ENCODE measurements at places on chromosomes 5 and 9.

- DNase-seq: no peak
These were observed 49.6 kb upstream of the SMIM32 start for GRCh38 chr5:136242611-136243010.

DNA sequence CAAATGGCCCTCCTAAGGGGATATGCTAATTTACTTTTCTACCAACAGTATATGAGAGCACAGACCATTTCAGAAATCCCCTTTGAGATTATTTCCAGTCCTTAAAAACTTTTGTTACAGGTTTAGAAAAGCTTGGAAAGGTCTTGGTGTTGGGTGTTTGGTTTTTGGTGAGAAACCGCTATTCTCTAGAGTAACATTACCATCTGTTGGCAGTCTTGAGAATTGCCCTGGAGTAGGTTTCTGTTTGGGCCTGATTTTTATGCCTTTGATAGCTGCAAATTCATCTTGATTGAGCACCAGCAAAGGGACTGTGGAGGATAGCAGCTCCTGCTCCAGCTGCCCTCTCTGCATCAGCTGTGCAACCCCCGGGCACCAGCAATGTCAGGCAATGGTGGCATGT, 8.0 kb downstream of the NUDT2 start:
- DNase-seq: no peak

DNA sequence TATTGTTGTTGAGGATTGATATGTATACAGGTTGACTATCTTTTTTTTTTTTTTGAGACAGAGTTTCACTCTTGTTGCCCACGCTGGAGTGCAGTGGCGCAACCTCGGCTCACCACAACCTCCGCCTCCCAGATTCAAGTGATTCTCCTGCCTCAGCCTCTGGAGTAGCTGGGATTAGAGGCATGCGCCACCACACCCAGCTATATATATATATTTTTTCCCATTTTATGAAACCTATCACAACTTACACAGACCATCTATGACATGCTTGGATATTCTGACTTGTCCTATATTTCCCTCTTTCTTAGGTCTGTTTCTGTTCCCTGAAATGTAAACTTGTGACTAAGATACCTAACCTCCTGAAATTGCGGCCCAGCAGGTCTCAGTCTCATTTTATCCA, 5.0 kb downstream of the CD14 start:
- DNase-seq: no peak

DNA sequence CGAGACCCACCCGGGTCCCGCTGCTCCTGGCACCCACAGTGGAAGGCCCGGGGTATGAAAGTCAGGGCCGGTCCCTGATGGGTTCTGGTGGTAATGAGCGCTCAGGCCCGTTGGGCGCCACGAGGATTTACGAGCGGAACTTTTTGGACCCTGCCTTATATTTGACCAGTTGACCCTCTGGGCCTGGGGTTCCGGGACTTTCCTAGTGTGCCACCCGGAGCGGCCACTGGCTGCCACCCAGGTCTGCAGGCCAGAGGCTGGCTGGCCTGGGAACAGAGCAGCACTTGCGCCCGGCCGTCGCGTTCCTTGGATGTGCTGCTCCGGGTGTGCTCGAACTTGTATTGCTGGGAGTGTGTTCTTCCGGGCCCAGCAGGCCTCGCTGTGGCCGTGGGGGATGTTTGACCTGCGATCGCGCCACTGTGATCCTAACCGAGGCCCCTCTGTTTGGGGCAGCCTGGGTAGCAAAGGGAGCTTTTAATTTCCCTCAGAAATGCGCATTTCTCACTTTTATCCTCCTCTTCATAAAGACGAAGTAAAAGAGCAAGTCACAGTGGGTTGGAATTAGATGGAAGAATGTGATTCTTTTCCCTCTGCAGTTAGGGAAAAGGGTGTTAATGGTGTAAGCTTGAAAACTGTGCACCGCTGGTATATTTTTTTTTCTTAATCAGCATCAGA, 1.2 kb downstream of the F2RL1 start:
- peak; percentile 78 for DNase-seq

- DNase-seq: no peak
These were observed 112.7 kb upstream of the ITGA1 start for GRCh38 chr5:52674815-52675545.

- DNase-seq: no peak
These were observed 13.2 kb upstream of the BOD1 start for GRCh38 chr5:173629628-173630027.

DNA sequence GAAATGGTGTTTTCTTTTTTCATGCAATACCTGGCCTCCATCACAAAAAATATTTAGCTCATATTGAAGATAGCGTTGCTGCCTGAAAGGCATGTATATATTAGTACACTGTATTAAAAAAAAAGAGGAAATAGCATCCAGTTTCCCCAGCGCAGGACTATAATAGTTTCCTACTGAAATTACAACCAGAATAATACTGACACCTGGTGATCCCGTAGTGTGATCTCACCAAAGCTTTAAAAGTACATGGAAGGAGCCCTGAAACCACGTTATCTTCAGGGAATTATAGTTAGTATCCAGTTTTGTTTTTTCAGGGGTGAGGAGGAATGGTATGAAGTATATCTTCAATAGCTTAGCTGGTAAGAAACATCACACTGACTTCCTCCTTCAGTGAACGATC, 264.9 kb downstream of the CD180 start:
- DNase-seq: no peak

DNA sequence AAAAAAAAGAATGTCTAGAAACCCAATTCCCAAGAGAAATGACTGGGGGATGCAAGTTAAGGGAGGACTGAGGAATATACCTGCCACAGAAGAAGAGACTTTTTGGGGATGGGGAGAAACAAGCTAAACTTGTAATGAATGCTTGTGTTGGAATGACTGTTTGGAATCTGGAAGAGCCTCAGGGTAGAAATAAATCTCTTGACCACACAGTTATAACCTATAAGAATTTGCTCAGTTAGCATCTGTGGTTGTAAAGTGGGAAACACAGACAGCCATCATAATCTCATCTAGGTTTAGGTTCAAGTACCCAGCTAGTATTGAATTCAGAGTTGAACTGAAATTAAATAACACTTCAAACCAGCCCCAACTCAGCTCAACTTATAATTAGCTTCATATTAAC, 678.3 kb upstream of the CHD1 start:
- DNase-seq: no peak

DNA sequence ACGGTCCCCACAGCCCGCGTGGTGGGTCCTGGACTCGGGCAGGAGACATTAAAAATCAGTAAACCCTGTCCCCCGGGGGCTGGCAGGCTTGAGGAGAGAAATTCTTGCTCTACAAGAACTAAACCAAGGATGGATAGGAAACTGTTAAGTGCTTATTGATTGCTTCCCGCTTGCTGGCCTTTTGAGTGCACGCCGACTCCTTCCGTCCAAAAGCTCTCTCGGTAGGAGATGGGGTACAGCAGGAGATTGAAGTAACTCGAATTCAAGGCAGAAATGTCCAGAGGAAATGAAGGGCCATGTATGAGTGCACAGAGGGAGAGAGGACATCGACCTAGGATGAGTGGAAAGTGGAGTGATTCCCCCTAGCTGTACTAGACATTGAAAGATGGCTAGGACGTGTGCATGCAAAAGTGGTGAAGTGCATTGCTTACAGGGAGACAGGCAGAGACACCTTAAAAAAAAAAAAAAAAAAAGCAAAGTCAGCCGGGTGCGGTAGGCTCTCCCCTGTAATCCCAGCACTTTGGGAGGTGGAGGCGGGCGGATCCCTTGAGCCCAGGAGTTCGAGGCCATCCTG, 923 bp downstream of the RECK start:
- no peak for DNase-seq

- no peak for DNase-seq
These were observed 37.8 kb downstream of the MRRF start for GRCh38 chr9:122302237-122303093.

DNA sequence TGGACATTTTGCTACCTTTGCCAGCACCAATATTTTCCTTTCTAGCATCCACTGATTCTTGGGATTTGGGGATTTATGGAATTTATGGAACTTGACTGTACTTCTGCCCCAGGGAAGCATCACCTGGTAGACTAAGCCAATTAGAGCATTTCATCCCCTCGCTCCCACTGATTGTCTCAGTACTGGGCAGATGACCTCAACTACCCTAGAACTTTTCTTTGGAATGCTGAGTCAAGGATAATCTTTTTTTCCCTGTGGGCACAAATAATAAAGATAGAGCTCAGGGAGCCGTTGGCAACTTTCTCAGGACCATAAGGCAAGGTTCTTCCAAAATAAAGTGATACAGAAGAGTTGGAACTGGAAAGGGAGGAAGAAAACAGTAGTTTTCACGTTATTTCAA, 438.4 kb downstream of the PLK2 start:
- no peak for DNase-seq

GRCh38 chr5:14343376-14343775, 200.2 kb downstream of the TRIO start:
- DNase-seq: no peak

DNA sequence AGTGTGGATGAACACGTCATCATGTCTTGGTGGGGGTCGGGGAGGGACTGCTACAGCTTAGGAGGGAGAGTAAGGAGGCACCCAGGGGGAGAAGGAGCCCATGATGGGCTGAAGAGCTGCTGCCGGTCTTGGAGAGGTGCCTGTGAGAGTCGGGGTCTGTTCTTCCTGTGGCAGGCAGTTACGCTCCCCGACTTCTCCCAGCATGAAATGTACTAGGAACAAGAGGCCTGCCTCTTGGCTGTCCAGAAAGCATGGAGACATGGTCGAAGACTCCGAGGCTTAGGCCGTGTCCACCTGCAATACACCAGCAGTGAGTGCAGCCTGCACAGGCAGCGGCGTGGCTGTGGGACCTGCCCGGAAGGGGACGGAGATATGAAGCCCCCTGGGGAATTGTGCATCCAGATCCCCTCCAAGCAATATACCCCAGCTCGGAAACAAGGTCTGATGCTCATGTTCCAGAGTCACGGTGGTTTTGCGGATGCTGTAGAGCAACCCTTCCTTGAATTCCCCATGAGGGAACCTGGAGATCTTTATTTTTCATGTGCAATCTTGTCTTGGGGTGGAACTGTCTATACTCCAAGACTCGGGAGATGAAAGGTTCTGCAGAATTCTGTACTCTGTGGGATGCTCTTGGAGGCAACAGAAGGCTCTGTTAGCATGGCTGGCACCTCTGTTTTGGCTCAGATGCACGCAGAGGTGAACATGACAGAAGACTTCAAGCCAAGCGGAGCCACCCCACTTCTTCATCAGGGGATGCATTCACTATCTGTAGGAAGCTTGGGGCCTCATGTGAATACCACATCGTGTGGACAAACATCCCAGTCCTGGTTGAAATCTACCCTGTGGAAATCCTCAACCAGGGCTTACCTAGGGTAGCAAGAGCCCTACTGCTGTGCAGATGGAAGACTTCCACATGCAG, 374.9 kb upstream of the IRX4 start:
- no peak for DNase-seq

GRCh38 chr9:128084746-128085145, 16.7 kb downstream of the SLC25A25 start:
- DNase-seq: no peak

DNA sequence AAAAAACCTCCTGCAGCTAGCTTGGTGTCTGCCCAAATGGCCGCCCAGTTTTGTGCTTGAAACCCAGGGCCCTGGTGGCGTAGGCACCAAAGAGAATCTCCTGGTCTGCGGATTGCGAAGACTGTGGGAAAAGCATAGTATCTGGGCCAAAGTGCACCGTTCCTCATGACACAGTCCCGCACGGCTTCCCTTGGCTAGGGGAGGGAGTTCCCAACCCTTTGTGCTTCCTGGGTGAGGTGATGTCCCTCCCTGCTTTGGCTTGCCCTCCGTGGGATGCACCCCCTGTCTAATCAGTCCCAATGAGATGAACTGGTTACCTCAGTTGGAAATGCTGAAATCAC, 83.0 kb upstream of the JAK2 start:
- no peak for DNase-seq

GRCh38 chr9:14561929-14562405, 131.3 kb downstream of the ZDHHC21 start:
- DNase-seq: no peak

DNA sequence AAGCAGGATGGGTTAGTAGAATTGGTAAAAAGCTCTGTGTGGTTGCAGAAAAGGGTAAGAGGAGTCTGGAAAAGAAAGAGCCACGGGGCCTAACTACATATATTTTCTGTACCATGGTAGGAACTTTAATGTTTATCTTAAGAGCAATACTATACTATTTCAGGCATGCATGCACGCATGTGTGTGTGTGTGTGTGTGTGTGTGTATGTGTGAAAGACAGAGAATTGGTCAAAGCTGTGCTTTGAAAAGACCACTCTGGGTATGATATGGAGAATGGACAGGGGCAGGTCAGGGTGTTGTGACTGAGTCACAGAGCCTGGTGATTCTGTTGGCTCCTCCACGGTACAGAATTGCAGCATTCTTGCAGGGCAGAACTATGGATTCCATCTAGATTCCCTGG, 339.3 kb downstream of the SLIT3 start:
- DNase-seq: no peak

DNA sequence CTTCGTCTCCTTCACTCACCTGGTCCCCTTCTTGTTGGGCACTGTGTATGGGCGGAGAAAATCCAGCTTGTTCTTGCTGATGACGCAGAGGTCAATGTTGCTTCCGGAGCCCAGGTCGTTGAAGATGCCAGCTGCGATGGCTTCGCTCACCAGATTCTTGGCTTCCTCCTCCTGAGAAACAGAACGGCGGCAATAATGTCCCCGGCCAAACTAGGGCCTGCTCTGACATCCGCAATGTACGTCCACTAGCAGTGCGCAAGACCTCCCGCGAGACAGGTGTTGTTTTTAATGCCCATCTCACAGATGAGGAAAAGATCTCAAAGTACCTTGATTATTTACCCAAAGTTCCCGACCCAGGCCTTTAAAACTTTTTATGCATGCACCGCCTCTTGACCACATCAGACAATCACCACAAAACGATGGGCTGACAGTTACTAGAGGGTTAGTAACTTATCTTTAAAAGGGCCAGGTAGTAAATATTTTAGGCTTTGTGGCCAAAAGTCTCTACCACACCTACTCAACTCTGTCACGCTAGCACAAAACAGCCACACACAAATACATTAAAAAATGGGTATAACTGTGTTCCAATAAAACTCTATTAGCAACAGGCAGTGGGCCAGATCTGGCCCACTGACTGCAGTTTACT, 58.4 kb downstream of the PSMB7 start:
- no peak for DNase-seq

DNA sequence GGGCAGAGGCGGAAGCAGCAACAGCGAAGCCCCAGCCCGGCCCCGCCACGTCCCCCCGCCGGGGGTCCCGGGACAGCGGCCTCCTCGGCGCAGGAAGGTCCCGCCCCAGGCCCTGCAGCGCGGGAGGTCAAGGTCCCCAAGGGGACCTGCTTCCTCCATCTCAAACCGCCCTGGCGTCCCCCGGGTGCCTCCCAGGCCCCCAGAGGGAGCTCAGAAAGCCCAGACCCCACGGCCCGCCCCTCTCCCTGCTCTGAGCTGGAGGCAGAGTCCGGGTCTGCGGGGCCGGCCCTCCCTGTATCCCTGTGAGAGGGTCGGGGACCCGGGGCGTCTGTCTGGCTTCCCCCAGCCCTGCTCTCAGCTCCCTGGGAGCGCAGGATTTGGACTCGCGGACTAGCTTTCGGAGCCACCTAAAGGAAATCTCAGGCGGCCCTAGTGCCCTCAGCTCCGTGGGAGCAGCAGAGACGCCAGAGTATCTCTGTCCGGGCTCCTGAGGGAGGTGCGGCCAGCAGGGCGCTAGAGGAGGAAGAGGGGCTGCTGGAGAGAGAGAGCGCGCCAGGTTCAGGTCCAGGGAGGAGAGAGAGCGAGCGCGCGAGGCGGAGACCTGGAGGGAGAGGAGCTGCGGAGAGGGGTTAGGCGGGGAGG, 30.7 kb downstream of the EXOC3 start:
- no peak for DNase-seq

- no peak for DNase-seq
These were observed 709 bp downstream of the UAP1L1 start for GRCh38 chr9:137077758-137078693.

Measured in right lobe of liver (tissue), 6 donors.